H1 (cell line): ENCODE measurements at places on chromosomes 7 and 10. TPM values are rescaled to one million over a fixed set of nuclear protein-coding genes. Genes with fewer than 3 reads are reported as not detected.

- DNase-seq: no peak
Observed at GRCh38 chr10:43383204-43383971, 12.0 kb downstream of the FXYD4 start.

DNA sequence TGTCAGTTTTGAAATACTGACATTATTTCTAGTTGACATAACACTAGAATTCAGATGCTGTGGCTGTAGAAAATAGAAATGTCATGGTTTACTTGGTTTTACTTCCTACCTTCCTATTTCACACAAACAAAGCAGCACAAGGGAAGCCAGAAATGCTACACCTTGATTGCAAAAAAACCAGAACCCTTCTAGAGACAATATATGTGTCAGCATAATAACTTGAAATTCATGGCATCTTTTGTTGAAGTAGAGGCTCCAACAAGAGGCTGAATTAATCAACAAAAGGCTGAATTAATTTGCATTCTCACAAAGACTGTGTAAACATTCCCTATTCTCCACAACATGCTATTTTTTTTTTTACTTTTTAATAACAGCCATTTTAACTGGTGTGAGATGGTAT lies 25.2 kb downstream of the ZNF117 start:
- no peak for DNase-seq

DNA sequence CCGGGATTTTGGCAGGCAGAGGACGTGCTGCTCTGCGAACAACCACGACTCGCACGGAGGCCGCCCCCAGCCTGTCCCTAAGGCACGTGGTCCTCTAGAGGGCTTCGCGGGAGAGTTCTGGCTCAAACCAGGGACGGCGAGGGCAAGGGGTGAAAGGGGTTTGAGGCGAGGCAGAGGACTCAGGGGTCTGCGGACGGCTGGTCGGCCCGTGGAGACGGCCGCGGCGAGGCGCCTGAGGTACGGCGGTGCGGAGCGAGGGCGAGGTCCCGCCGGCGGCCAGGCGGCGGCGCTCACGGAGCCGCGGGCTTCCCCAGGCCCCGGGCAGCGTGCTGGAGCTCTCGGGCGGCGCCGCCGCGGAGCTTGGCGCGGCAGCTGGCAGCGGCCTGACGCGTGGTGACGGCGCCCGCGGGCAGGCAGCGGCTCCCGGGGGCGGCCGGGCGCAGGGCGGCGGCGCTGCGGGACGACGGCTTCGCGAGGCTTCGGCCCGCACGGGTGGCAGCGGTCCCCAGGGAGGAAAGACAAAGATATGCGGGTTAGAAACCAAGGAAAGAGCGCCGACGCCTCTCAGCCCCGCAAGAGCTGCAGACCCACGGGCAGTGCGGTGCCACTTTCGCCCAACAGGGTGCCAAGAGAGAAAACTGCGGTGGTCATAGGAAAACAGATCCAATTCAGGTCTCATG lies 44.8 kb downstream of the ZNF800 start:
- peak; percentile 84 for DNase-seq

DNA sequence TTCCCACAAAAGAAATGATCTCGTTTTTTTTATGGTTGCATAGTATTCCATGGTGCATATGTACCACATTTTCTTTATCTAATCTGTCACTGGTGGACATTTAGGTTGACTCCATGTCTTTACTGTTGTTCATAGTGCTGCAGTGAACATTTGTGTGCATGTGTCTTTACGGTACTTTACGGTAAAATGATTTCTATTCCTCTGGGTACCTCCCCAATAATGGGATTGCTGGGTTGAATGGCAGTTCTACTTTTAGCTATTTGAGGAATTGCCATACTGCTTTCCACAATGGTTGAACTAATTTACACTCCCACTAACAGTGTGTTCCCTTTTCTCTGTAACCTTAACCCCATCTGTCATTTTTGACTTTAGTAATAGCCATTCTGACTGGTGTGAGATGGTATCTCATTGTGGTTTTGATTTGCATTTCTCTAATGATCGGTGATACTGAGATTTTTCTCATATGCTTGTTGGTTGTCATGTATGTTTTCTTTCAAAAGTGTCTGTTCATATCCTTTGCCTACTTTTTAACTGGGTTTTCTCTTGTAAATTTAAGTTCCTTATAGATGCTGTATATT lies 37.2 kb downstream of the MKLN1 start:
- DNase-seq: no peak

- DNase-seq: no peak
Observed at GRCh38 chr10:75962395-75963061, 531.1 kb downstream of the LRMDA start.

DNA sequence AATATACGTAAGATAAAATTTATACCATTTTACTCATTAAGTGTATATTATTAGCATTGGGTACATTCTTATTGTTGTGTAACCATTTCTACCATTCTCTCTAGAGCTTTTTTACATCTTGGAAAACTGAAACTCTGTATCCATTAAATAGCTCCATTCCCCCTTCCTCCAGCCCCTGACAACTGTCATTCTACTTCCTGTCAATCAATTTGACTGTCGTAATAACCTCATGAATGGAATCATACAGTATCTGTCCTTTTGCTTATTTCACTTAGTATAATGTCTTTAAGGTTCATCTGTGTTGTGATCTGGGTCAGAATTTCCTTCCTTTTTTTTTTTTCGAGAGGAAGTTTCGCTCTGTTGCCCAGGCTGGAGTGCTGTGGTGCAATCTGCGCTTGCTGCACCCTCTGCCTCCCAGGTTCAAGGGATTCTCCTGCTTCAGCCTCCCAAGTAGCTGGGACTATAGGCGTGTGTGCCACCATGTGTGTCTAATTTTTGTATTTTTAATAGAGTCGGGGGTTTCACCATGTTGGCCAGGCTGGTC lies 15.6 kb downstream of the ZRANB1 start:
- DNase-seq: no peak

DNA sequence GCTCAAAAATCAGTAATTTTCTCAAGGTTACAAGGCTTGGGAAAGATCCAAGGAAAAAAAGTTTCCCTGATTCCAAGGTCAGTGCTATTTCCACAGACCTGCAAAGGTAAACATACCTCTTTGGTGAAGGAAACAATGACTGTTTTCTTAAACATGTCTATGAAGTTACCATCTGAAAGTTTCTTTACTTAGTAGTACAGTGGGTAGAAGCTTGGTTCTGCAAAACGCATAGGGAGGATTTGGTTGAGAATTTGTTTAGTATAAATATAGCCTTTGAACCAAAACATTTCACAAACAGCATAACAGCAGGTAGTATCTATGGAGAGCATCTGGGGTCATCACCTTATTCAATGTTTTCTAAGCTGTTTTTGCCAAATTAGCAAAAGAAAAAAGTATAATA lies 169.6 kb downstream of the CCSER2 start:
- no peak for DNase-seq

GRCh38 chr10:34187201-34187600 lies 627.9 kb downstream of the PARD3 start:
- DNase-seq: no peak

DNA sequence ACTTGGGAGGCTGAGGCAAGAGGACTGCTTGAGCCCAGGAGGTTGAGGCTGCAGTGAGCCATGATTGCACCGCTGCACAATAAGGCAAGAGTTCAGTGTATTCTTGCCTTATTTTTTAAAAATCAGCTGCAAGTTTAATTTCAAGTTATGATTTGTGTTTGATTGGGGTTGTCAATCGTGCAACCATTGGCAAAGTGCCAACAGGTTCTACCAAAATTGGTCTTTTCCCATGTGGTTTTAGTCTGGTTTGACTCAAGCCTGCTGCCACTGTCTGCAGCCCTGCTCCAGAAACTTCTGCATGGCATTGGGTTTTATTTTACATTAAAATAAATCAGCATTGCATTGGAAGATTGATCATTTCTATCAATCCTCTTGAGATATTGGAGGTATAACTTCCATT lies 72.7 kb downstream of the PTPRE start:
- DNase-seq: no peak

DNA sequence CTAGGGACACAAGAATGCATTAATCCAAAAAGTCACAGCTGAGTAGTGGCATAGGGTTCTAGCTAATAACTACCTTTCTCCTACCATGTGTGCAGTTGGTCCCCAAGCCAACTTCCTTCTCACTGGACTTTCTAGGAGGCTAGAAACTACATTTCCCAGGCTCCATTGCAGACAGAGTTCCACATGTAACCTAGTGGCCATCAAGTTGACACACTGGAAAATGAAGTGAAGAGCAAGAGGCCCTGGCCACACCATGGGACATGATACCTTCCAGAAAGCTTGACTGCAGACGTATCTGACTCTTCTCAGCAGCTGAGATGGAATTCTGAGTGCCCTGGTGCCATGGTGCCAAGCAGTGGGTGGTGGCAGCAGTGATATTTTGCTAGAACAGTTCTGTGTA lies 49.8 kb upstream of the TMEM273 start:
- no peak for DNase-seq

DNA sequence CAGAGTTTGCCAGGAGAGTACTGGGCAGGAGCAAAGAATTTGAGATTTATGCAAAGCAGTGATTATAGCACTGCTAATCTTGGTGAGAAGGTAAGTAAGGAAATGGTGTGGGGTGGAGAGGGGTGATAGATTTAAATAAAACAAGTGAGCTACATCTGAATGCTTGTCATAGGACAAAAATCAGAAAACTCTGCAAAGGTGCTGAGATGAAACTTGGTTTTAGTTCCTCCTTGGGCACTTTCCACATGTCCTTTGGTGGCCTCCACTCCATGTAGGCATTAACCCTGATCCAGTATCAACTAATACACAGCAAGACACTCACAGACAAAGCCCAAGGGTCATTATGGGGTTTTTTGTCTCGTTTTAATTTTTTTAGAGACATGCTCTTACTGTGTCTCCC lies 25.7 kb upstream of the FAM107B start:
- DNase-seq: no peak

GRCh38 chr7:27962273-27962672 lies 218.3 kb downstream of the JAZF1 start:
- DNase-seq: no peak

GRCh38 chr10:109988212-109988596 lies 19.6 kb upstream of the ADD3 start:
- DNase-seq: no peak

- DNase-seq: no peak
Observed at GRCh38 chr10:78280604-78281003, 246.9 kb downstream of the RPS24 start.

DNA sequence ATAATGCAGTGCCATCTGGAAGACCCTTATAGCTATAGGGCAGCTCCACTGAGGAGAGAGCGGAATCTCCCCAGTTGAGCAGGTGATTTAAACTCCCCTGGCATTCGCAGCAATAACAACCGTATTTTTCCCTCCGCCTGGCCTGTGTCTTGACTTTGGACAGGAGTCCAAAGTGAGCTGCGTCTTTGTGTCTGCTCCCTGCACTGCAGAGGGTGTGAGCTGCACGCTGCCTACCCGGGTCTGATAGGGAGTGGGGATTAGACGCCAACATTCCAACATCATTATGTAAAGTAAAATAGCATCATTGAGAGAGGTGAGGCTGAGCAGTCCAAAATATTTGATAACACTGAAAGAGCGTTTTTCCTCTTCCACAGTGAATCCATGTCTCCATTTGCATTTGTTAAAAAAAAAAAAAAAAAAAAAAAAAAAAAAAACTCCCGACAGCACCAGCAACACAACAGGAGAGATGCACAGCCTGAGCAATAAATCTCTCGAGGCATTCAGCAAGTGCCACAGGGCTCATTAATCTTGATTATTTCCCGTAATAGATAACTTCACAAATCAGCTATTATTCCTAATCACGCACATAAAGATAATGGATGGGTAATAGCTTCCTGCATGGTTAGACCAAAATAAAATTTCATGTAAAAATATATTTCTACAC lies 68.6 kb downstream of the CELF2 start:
- no peak for DNase-seq

DNA sequence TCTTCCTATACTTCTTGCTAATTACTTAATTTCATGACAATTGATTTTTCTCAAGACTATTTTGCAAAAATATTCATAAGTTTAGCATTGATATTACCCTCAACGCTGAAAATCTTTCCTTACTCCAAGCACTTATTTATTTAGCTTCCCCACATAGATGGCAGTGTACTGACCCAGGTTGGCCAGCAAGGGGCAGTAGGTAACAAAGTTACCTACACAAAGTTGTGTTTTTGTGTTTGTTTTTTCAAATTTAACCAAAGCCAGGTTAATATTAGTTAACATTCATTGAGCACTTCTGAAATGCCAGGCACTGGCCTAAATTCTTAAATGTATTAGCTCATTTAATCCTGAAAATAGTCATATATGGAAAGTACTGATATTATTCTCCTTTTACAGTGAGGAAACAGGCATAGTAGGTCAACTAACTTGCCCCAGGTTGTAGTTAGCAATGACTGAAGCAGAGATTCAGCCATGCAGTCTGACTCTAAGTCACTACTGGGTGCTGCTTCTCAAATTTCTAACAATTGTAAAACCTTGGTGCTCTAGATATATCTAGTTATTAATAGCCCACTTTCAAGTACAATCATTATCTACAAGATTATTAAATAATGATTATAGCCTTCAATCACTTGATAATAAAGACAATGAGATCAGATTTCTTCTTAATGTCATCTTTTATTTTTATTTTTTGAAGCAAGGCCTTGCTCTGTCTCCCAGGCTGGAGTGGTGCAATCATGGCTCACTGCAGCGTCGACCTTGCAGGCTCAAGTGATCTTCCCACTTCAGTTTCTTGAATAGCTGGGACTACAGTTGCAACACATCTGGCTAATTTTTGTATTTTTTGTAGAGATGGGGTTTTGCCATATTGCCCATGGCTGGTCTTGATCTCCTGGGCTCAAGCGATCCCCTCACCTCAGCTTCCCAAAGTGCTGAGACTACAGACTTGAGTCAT lies 5.8 kb upstream of the GGCT start:
- DNase-seq: no peak

GRCh38 chr10:74924251-74924963 lies 98.0 kb downstream of the KAT6B start:
- no peak for DNase-seq

DNA sequence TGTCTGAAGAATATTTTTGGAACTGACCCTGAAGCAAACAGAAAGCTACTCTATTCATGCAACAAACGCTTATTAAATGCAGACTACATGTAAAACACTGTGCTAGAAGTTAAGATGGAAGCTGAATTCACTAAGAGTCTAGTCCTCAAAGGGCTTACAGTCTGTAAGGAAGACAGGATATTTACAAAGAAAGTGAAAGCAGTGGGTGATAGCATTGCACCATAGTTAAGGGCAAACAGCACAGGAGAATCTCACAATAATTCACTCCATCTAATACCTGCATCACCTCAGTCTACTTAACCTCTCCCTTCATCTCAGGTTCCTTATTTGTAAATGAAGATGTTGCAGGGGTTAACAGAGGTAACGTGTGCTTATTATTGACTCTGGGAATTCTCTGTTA lies 360.0 kb upstream of the AOAH start:
- DNase-seq: no peak

The STEAP2 gene
- total RNA-seq: 17.4 and 18.4 TPM in 2 replicates

The ZNF746 gene
- 15.4 and 15.6 TPM in 2 replicates for total RNA-seq

The STAG3 gene
- 3.3 and 3.8 TPM in 2 replicates for total RNA-seq

The FOXI2 gene
- total RNA-seq: 1.0 and 1.4 TPM in 2 replicates

The WDFY4 gene
- total RNA-seq: not detected in 2 replicates

The CYP26C1 gene
- total RNA-seq: 0.21 and 0.28 TPM in 2 replicates

The C10orf53 gene
- not detected in 2 replicates for total RNA-seq

The OGDHL gene
- total RNA-seq: 16.3 and 16.6 TPM in 2 replicates
